ENCODE measurements at places on chromosomes 4 and X.

DNA sequence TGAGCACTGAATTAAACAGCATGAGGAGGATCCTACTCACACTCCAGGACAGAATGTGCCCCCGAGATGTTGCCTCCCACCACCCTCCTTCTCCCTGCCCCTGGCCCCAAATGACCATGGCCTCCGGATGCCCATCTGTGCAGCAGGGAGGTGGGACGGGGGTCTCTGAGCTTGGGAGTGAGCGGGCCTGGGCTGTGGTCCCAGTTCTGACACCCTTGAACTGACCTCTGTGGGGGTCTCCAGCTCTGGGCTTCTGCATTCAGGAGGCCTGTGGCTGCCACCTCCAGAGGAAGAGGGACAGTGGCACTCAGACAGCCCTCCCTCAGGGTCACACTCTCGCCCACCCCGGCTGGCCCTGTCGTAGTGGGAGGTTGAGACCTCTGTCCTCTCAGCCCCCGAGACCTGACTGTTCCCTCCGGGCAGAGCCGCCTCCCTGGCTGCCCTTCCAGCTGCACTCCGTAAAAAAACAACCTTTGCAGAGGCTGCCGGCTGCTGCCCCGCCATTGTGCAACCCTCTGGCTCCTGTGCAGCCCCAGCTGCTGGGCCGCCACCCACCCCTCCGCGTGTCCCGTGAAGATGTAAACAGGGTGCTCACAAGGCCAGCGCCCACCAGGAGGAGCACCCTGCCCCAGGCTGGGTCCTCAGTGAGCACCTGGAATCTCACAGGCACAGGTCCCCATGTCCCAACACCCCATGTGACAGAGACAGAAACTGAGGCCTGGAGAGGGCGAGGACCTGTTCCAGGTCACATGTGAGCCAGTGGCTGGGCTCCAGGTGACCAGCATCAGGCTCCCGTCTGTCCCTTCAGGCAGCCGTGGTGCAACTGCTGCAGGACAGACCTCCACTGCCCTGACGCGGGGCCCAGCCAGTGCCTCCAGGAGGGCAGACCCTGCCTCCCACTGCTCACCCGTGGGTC, 39.6 kb downstream of the HTRA3 start:
- no peak for DNase-seq

GRCh38 chr4:93086356-93086755, 742.2 kb upstream of the ATOH1 start:
- DNase-seq: no peak

- DNase-seq: no peak
These were observed 57.1 kb upstream of the ATXN3L start for GRCh38 chrX:13376857-13377549.

DNA sequence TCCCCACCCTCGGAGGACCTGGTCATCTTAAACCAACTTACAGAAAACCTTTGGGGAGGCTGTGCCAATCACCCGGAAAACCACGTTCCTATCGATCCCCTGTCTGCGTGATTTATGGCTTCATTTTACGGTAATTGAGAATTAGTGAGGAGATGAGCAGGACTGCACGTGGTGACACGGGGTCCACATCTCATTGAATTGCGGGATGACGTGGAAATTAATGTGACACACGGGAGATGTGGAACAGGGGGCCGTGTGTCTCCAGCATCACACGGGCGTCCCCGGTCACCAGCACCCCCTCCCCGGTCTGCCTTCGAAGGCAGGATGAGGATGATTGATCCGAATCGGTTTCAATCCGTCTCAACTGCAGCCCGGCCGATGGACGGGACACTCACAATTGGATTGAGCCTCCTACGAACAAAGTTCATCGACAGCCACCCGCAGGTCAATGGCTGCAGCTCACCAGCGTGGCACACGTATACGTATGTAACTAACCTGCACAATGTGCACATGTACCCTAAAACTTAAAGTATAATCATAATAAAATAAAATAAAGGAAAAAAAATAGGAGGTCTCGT, 160.3 kb downstream of the SHOX start:
- DNase-seq: no peak

DNA sequence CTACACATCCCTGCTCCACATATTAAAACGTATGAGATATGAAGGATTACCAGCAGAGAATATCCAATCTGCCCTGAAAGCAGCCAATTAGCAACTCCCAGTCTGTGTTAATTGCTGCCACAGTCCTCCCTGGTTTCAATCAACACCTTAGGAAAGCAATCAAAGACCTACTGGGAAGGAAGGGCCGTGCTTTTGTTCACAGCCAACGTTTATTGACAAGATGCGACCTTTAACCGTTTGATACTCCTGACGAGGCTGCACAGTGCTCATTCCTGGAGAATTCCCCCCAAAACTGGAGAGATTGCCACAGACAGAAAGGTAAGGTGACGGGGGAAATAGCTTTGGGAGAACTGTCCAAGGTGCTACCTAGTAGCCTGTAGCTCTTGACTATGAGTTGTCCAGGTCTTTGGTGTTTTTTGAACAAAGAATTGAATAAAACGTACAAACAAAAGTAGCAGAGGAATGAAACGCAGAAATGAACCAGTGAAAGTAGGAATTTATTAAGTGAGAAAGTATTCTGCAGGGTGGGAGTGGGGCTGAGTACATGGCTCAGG, 596.5 kb downstream of the NLGN4X start:
- no peak for DNase-seq

DNA sequence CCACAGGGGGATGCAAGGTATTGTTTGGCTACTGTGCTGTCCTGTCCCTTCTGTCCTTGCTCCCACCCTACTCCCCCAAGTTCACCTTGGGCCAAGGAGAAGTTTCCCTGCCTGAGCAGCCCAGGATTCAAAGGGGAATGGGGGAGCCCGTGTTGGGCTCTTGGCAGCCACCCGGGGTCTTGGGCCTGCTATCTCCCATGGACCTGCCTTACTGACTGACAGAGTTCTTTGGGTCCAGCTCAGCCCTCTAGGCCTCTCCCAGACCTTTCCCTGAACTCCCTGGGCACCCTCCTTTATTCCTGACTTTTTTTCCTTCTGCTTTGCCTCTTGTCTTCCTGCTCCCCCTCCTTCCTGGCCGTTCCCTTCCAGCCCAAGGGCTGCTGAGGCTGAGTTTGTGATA, 67.4 kb downstream of the STARD8 start:
- no peak for DNase-seq

DNA sequence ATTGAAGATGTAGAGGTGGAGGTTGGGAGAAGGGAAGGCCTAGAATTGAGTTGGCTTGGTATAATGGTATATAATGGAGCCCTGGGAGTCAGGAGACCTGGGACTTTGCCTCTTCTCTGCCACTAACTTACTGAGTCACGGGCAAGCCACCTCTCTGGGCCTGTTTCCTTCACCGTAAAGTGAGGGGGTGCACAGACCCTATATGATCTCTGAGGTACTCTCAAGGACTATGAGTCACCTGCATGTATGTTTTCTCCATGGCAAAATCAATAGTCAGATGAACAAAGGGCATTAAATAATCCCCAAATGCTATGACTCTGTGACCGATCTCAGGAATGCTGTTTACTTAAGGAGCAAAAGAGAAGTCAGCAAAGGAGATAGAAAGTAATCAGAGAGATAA, 5.1 kb downstream of the P2RY4 start:
- no peak for DNase-seq

GRCh38 chr4:15349531-15349935, 78.3 kb upstream of the C1QTNF7 start:
- no peak for DNase-seq

GRCh38 chr4:18314731-18315130, 293.2 kb upstream of the LCORL start:
- DNase-seq: no peak

- DNase-seq: no peak
These were observed 77.5 kb downstream of the IRF2 start for GRCh38 chr4:184396570-184397515.

- no peak for DNase-seq
These were observed 3.3 kb upstream of the GASK1B start for GRCh38 chr4:158176108-158176507.

DNA sequence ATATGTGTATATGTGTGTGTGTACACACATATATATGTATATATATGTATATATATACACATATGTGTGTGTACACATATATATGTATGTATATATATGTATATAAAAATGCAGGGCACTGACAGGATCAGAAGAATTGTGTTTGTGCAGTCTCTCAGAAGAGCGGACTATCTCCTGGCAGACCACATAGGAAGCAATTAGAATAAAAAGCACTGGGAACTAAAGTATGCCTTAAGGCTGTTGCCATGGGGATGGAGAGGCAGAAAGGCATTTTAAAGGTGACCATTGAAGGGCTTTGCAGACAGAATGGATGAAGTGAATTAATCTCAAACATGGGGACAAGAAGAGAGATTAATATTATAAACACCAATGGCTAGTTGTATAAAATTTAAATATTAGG, 33.7 kb upstream of the USP51 start:
- DNase-seq: no peak

DNA sequence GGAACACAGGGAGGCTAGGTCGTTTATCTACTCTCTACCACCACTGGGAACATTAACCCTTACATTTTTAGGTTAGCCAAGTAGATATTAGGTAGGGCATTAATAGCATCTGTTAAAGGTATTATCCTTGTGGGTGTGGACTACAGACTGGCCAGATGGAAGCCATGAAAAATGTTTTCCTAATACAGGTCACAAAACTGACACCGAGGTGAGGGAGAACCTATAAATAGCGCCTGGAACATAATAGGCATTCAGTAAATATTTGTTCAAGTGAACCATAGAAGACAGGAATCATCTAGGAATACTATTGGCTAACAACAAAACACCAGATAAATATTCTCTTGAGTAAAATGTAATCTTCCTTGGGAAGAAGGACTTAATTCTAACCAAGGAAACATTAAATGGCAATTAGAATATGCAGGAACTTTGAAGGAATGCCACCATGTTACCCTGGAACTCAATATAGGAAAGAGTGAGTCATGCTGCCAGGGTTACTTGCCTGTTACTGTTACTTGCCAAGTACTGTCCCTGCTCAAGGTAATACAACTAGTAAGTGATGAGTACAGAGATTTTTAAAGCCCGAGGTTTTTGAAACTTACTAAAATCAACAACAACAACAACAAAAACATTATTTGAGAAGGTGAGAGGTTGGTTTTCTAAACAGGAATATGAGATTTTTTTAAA, 79.0 kb downstream of the SOX3 start:
- no peak for DNase-seq

DNA sequence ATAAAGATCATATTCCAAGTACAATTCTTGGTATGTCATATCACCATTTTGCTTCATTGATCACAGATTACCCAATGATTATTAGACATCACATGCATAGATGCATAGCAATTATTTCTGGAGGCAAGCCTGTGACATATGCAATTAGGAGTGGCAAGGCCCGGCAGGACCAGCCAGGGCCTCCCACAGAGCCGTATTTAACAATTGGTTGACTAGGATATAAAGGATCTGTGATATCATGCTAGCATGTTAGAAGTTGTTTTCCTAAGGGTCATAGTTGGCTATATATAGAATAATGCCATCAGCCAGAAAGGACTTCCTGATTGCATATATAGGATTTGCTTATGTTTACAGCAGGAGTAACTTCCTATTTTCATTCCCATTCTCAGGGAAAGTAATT, 103.5 kb upstream of the OTUD4 start:
- DNase-seq: no peak

GRCh38 chr4:140070973-140071372, 83.0 kb downstream of the MAML3 start:
- DNase-seq: no peak

- DNase-seq: no peak
These were observed 61.0 kb downstream of the ENOPH1 start for GRCh38 chr4:82491251-82491960.

- no peak for DNase-seq
These were observed 61.3 kb upstream of the CYSLTR1 start for GRCh38 chrX:78388663-78389062.

GRCh38 chrX:150074175-150074574, 135.9 kb upstream of the EOLA2 start:
- DNase-seq: no peak

GRCh38 chr4:159097785-159098184, 5.1 kb upstream of the RAPGEF2 start:
- DNase-seq: no peak

DNA sequence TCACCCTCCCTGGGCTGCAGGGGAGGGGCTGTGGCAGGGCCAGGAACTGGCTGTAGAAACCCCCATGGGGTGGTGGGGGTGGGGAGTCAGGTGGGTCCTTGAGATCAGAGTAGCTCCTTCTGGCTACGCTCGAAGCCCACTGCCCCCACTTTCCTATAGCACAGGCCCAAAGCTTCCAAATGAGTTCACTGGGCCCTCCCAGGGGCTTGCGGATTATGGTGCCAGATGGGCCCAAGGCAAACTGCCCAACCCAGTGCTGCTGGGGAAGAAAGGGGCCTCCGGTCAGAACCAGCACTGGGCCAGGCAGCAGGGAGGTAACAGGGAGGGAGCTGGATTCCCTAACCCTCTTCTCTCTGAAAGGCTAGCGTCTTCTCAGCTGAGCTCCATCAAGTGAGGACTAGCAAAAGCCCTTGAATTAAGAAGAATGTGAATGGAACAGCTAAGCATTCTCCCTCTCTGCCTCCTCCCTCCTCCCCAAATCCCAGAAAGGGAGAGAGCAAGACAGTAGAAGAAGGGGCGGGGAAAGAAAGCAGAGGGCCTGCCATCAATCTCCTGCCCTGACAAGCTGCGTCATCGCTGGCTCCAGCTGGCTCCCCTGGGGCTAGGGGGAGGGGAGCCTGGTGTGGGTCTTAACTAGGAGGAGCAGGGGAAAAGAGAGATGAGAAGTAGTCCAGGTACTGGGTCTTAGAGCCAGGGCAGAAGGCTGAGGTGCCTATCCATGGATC, 34.7 kb downstream of the FRMPD3 start:
- DNase-seq: no peak
